ENCODE measurements at places on chromosomes 16 and 17. TPM values are rescaled to one million over a fixed set of nuclear protein-coding genes. Genes with fewer than 3 reads are reported as not detected.

DNA sequence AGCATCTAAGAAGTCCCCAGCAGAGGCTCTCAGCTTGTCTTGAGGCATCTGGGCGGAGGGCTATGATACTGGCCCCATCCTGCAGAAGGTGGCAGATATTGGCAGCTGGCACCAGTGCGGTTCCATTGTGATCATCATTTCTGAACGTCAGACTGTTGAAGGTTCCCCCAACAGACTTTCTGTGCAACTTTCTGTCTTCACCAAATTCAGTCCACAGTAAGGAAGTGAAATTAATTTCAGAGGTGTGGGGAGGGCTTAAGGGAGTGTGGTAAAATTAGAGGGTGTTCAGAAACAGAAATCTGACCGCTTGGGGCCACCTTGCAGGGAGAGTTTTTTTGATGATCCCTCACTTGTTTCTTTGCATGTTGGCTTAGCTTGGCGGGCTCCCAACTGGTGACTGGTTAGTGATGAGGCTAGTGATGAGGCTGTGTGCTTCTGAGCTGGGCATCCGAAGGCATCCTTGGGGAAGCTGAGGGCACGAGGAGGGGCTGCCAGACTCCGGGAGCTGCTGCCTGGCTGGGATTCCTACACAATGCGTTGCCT, at the start of gene CIITA:
TSS of gene CIITA (plus strand) at position 404 of the 543 bp plus-strand sequence. CDS start at position 533, 129 bp downstream.
- no peak for DNase-seq

GRCh38 chr17:8392274-8392673, 5.4 kb downstream of the RNF222 start:
- DNase-seq = no peak

GRCh38 chr17:55440391-55440790, 18.8 kb upstream of the MMD start:
- DNase-seq = no peak

- DNase-seq = no peak
Observed at GRCh38 chr16:23734176-23734893, 20.5 kb upstream of the CHP2 start.

The PAQR4 gene
- total RNA-seq = 7.4 TPM

The KRT14 gene
- total RNA-seq = not detected

DNA sequence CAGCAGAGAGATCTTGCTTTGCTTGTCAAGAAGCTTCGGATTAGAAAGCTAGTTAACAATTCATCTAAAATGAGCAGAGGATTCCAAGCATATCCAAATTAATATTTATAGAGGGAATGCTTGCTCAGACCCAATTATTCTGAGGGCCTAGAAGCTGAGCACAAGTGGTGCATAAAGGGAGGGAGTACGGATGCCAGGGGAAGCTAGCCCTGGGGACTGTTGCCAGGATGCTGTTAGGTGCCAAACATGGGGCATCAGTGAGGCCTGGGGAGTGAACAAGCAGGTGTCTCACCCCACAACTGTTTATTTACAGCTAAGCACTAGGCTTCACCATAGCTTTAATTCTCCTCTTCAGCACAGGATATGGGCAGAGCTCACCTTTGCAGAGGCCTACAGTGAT, 684.1 kb upstream of the C16orf82 start:
- no peak for DNase-seq

GRCh38 chr16:69544088-69544487, 21.7 kb upstream of the NFAT5 start:
- no peak for DNase-seq

- DNase-seq = no peak
Observed at GRCh38 chr16:81544700-81545271, 100.2 kb downstream of the CMIP start.

Measured in dermis microvascular lymphatic vessel endothelial cell (primary cell).